Stimulated activated CD8-positive, alpha-beta memory T cell treated with anti-CD3 and anti-CD28 coated beads, Interleukin-15, amount 100 ng/mL, for 48 hours (primary cell): ENCODE measurements at places on chromosomes 1 and 21.

DNA sequence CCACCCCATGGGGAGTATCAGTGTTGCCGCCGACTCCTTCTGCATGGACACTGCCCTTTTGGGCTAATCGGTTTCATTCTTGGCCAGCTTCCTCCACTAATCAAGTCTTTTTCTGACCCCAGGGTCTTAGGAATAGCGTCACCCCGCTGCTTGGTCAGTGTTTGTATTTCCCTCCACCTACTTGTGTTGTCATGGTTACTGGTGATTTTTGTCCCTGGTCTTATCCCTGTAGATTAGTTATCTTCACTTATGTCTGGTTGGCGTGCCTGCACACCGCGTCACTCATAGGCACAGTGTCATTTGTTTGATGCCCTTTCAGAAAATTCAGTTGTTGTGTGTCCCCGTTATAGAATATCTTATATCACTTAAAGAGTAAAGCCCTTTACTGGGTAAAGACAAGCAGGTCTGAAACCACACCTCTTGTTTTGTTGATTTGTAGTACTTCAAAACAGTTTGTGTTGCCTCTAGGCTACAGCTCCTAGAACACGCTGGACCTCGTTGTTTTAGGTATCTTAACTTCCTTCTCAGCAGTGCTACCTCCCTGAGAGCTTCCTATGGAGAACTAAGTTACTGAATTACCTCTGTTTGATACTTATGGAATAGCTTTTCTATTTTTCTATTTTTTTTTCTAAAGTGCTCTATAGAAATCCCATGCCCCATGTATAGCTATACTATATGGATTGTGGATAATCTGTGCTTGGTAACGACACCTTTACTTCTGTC, 868 bp downstream of the PPP1R12B start:
- no peak for DNase-seq

- DNase-seq: no peak
Observed at GRCh38 chr1:77846966-77847365, 41.5 kb upstream of the NEXN start.

DNA sequence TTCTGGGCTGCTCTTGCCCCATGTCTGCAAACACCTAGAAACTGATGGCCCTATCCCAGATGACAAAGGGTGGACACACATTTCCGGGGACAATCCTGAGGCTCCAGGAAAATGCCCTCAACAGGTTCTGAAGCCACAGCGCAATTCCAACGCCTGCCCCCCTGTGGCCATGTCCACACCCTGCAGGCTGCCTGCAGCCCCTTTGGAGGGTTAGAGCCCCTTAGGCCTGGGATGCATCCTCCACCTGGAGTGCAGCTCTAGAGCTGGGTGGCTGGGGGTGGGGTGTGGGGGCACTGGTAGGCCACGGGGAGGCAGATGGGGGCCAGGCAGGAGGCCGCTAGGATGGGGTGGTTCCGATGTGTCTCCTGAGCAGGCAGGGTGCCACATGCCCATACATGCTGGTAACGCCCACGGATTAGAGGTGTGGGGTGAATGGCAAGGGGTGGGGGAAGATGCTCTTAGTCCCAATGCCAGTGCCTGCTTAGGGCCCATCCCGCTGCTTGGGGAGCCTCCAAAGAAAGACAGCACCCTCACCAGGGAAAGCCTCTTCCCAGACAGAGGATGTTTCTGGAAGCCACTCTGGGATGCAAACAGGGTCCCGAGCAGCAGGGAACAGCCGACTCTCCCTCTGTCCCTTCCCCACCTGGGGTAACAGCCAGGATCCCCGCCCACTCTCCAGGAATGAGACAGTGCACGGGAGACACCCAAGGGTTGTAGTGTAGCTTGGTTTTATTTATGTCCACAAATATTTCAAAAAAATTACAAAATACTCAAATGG, 34.0 kb downstream of the SLC45A1 start:
- DNase-seq: no peak

DNA sequence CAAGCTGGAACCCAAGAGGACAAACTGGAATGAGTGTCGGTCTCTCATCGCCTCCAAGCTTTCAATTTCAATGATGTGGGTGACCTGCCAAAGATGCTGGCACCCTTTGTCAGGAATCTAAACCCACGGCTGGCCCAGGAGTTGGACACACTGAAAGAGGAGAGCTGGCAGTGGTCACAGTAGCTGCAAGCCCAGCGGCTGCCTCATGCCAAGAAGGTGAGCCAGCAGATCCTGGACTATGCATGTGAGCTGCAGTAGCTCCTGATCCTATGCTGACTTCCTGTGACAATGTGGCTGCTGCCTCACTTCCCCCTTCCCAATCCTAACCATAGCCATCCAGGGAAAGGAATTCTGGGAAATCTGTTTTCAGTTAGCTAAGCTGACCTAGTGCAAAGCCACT, 117.0 kb upstream of the VAV3 start:
- no peak for DNase-seq
